ENCODE measurements at places on chromosomes 2 and 18. TPM values are rescaled to one million over a fixed set of nuclear protein-coding genes. Genes with fewer than 3 reads are reported as not detected.

DNA sequence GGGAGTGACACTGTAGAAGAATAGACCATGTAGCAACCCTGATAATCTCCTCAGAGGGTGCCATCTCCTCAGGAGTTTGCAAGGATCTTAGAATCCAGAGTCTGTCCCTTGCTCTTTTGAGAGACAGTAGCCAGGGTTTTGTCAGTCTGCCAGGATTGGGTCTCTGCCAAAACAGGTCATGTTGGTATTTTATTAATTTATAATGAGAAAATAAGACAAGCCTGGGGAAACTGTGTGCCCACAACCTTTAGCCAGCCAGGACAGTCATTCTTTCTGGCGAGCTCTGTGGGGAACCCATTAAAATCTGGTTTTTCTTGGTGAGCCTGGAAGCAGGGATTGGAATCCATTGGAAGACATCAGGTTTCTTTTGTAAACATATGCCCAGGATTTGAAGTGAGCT is 78.6 kb downstream of the PTPRM start:
- DNase-seq = peak; percentile 64

- DNase-seq = no peak
These were observed 240.2 kb downstream of the TGIF1 start for GRCh38 chr18:3689986-3690763.

- DNase-seq = no peak
These were observed 369.1 kb downstream of the ZNF521 start for GRCh38 chr18:24982831-24983230.

GRCh38 chr2:218019411-218020060 is 16.7 kb upstream of the TNS1 start:
- no peak for DNase-seq

DNA sequence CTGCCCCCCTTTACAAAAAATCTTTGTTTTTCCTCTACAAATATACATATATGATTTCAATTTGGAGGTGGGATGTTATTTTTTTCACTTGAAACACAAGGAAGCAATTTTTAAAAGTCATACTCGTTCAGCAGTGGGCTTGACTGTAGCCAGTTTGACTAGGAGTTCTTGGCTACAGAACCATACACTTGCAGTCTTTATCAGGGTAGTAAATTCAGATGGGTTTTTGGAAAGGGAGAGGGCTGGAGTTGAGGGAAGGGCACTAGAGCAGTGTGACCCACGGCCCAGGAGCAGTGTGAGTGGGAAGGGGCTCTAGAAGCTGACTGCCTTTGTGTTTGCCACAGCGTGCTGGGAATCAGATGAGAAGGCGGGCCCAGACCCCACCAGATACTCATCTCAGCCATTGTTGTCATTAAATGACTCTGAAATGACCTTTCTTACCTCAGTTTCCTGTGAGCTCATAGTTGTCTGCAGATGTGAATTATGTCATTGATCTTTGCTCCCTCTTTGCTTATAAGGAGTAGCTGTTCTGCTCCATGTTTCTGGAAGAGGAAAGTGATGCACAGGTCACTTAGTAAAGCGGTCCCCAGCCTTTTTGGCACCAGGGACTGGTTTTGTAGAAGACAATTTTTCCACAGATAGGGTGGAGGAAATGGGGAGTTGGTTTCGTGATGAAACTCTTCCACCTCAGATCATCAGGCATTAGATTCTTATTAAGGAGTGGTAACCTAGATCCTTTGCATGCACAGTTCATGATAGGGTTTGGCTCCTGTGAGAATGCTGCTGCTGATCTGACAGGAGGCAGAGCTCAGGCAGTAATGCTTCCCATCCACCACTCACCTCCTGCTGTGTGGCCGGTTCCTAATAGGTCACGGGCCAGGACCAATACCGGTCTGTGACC is 116.8 kb downstream of the SPTBN1 start:
- DNase-seq = no peak

- no peak for DNase-seq
These were observed 292.8 kb downstream of the CCDC85A start for GRCh38 chr2:56476509-56477071.

DNA sequence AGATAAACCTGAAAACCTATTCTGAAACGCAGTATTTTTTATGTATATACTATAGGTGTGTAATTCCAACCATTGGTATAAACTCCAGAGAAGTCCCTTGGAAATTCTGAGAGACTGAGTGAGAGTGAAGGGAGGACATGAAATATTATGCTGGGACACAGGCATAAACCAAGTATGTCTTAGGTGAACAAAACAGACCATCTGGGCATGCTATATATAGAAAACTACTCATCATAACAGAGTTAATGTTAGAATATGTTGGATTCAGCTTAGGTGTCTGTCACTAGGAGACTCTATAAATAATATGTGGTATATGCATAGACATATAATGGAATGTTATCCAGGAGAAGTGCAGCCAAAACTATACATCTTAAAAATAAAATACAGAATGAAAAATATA is 282.6 kb downstream of the LRP1B start:
- no peak for DNase-seq

DNA sequence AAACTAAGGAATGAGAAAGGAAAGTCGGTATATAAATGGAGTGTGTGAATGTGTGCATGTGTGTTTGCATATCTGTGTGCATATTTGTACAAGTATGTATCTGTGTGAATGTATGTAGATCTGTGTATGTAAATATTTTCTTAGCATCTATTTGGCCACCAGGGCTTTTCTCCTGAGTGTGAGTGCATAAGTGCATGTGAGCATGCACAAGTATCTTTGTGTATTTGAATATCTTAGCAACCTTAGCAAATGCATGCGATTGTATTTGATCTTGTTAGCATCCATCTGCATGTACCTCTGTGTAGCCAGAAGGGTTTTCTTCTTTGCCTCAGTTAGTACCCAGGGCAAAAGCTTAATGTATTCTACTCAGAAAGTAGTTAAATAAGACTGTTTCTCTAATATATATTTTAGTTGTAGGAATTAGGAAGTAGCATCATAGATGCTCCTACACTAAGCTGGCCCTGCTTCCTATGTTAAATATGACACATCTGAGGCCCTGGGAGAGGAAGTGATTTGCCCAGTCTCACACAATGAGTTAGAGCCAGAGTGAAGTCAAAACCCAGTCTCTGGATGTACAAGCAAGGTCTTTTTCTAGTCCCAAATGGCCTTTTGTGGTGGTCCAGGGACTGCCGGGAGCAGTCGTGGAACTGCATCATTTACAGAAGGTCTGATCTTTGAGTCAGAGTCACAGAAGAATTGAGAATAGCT is 9.2 kb downstream of the FKBP1B start:
- DNase-seq = no peak

DNA sequence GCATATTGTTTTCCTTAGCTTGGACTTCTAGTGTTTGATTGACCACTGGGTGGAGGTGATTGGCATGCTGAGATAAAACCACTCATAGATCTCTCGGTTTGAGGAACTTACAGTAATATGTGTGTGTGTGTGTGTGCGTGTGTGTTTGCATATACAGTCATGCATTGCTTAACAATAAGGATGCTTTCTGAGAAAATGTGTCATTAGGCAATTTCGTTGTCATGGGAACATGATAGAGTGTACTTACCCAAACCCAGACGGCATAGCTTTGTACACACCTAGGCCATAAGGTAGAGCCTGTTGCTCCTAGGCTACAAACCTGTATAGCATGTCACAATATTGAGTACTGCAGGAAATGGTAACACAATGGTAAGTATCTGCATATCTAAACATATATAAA is 167.3 kb downstream of the NYAP2 start:
- DNase-seq = no peak

DNA sequence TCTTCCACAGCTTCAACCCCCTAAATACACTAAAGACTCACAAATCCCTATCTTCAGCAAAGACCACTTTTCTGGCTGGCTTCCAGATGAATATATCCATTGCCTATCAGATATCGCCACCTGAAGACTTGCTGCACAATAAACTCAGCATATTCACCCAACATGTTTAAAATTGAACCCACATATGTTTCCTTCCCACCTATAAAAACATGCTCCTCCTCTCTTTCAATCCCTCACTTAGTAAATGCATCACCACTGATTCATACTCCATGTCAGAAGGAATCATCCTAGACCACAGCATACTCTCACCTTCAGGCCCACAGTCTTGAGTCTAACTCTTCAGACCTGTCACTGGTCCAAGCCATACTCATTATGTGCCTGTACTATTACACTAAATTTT is 5.3 kb downstream of the SPC25 start:
- DNase-seq = no peak

DNA sequence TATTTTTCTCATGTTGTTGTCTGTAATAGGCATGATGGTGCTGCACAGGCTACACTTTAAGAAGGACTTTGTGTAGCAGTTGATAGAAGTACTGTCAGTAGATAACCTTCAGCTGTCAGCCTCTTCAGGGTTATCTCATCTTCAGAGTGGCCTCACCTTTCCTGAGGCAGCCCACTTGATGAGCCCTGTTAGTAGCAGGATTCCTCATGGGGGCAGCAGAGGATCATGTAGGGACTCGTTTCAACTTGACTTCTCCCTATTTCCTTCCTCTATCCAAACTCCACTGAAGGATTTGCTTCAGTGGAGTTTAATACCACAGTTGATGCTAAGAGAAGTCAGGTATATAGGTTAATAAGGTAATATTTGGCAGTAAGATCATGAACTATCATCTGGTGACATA is 530.3 kb upstream of the FSIP2 start:
- DNase-seq = no peak

DNA sequence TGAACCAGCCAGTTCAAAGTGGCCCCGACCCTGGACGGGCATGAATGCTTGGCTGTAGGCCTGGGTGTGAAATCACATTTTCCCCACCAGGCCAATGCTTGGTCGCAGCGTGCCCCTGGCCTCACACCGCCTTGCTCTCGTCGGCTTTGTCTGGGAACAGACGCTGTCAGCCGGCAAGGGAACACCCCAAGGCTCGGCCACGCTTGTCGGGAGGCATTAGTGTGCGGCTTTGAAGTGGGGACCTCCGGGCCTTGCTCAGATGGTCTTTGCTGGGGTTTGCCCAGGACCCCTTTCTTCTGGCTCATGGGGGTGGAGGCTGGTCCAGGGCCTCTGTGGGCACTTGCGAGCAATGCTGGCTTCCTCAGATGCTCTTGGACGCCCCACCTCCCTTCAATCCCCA is 79.1 kb downstream of the INHBB start:
- no peak for DNase-seq

DNA sequence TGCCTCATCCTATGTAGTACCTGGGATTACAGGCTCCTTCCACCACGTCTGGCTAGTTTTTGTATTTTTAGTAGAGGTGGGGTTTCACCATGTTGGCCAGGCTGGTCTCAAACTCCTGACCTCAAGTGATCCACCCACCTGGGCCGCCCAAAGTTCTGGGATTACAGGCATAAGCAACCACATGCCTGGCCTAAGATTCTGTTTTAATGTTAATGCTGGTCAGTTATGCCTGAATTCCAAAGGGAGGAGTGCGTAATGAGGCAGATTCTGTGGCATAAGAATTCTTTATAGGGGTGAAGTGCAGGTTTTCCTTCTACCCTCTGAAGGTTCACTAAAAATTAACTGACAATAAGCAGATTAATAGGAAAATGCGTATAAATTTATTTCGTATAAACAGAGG is 1343.8 kb upstream of the LRRTM1 start:
- DNase-seq = no peak

DNA sequence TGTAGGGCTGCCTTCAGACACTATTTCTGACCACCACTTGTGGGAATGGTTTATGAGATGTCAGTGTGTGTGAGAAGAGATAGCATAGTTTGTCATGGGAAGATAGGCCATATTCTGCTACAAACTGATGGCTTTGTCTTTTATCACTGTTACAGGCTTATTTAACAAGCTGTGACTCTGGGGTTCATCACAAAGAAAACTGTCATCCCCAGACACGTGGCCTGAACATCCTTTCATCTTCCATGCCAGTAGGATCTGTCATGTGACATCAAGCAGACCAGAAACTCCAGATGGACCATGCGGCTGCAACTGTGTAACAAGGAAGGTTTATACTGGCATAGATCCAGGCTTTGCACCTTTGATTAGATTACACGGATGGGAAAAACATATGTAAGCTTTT is 128.6 kb upstream of the KCNH7 start:
- DNase-seq = no peak

DNA sequence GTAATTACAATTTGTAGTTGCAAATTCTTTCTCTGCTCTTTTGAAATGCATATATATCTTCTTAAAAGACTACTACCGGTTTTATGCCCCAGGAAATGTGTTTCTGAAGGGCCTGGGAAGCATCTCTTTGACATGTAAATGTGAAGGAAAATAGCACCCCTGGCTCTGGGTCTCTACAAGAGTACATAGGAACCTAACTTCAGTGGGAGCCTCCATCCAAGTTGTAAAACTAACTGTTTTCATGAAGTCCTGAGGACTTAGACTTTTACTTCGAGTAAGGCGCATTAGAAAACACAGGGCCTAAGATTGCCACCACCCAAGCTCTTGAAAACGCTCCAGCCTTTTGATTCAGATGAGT is 99.4 kb downstream of the CBLN2 start:
- no peak for DNase-seq

DNA sequence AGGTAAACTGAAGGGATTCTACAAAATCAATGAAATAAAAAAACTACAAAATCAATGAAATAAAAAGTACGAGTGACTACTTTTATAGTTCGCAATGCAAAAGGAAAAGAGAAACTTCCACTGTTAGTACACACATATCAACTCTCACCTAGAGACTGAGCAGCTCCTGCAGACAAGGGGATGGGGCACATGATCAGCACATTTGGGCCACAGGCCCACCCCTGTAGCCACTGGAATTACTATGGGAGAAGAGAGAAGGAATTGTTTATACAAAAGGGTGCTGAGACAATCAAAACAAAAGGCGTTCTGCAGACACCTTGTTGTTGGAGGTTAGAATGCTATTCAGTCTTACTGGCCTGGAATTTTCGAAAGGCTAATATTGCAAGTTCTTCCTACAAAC is 34.7 kb upstream of the CD226 start:
- no peak for DNase-seq

DNA sequence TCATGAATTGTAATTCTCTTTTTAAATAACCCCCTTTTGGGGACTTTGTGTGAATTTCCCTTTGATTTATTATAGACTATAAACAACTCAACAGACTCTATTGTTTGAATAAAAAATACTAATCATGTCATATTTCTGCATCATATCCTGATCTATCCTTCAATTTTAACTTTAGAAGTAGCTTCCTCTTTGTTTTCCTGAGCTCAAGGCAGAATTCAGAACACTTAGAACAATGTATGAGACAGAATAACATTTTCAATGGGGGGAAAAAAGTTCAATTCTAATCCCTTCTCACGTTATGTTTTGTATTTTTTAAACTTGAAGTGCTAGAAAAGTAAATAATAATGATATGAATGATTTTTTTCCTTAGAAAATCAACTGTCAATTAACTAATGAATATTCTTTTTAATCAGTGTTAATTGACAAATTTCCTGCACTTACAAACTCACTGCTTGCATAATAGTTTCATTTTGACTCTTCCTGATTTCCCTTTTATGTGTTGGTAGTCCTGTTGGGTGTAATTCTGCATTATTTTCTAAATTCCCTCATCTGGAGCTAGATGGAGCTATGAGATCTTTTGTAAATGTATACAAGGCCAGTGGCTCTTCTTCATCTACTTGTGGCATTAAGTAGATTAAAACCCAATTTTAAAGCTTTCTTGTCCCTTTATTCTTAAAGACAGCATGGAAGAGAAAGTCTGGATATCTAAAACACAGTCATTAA is 326.1 kb downstream of the PARD3B start:
- no peak for DNase-seq

Gene LRATD1
- 1.3 TPM for total RNA-seq

Gene ARHGAP15
- total RNA-seq = 13.1 TPM

All from adrenal gland (tissue), 19 donors.